Esophagus mucosa (tissue), 1 donor: ENCODE measurements at places on chromosomes 5 and 9. TPM values are rescaled to one million over a fixed set of nuclear protein-coding genes. Genes with fewer than 3 reads are reported as not detected.

The ANGPTL2 gene
- total RNA-seq: 2.1 TPM

The TESK1 gene
- 9.5 TPM for total RNA-seq

The ROPN1L gene
- total RNA-seq: not detected

The TAS2R1 gene
- total RNA-seq: not detected

The SOWAHA gene
- total RNA-seq: 0.04 TPM

The CRB2 gene
- total RNA-seq: not detected

The ECSCR gene
- 5.0 TPM for total RNA-seq

The TERT gene
- total RNA-seq: not detected

The IL5 gene
- not detected for total RNA-seq

The SGCD gene
- total RNA-seq: 0.52 TPM

The HDAC3 gene
- 48.2 TPM for total RNA-seq

DNA sequence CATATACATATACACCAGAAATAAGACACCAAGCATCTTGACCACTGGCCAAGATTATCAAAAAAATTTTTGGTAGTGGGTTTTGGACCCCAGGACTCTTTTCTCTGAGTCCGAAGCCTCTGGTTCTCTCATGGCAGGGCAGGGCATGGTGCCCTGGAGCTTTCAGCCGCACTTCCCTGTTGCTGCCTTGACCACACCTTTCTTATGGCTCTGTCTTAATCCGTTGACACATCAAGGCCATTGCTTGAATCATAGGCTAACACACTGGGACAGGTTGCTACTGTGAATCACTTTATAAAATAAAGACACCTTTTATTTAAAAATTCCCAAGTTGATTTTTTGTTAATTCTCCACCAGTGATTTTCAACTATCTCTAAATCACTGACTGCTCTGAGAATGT lies 45.4 kb upstream of the CAST start:
- ATAC-seq: peak; percentile 92

- no peak for ATAC-seq
Observed at GRCh38 chr5:163815240-163815791, 309.9 kb downstream of the MAT2B start.

DNA sequence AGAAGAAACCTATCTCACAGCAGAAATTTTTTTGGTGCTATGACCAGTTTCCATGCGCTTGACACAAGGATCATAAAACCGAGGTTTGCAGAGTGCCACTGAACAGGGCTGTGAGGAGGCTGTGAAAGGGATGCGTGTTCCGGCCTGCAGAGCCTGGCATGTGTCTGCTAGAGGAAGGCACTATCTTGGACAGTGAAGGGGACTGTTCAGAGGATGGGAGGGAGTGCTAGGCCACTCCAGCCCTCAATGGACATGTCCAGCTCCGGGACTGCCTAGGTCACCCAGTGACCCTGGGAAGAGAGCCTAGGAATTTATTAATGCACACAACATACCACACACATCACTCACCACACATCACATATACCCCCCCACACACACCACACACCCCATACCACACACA lies 275.9 kb downstream of the GADD45G start:
- ATAC-seq: no peak

DNA sequence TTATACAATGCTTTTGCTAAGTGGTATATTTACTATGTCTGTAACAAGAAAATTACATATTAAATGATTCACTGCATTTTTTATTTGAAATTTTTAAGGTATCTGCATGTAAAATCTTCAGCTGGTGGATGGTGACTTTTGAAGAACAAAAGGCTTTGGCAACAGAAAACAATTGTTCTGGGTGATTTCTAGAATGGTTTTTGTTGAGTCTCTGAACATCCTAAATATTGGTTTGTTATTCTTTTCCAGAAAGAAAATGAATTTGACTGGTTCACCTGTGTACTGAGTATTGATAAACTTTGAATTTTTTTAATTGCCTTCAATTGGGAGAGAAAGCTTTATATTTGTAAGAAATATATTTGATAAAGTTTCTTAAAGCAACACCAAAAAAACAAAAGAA lies 35.2 kb downstream of the ERAP1 start:
- no peak for ATAC-seq

- no peak for ATAC-seq
Observed at GRCh38 chr9:16368237-16369087, 502.0 kb downstream of the BNC2 start.

DNA sequence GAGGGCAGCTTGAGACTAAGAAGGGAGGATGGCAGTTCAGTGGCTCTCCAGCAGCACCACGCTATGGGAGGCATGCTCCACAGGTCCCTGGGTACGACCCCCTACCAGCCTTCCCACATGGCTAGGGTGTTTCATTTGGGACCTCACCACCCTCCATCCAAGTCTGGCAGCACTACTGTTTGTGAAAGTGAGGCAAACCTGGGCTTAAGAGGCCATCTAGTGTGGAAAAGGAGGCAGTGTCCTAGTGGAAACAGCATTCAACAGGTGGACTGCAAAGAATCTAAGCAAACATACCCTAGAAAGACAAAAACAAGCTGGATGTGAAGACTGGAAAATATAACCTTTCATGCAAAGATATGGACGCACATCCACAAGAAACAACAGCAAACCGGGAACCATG lies 4.8 kb upstream of the C5orf47 start:
- no peak for ATAC-seq

DNA sequence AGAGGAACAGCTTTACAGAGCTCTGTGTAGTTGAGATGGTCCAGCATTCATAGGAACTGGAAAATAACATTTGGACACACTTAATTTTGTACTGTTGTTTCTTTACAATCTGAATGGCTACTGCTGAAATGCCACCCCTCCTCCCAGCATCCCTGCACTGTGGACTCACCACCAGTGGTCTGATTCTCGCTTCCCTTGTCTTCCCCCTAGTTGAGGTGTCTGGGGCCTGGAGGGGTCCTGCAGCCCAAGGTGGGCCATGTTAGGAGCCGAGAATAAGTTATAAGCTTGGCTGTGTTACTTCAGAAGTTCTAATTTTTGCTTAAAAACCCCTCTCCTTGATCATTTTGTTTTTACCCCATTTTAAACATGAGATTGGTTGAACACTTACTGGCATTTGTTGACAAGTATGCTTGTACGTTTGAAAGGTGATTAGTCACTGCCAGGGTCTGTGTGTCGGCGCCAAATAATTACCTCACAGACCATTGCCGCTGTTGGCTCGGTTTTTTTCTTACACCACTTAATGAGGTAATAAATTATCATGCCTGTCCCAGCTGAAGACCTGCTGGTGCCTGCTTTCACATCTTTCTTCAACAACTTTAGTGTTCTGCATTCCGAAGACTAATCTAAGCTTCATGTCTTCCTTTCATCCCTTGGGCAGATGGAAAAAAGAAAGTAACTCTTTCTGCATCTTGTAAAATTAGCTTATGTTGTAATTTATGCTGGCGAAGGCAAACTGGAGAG lies 65.8 kb downstream of the MCCC2 start:
- ATAC-seq: peak; percentile 28

DNA sequence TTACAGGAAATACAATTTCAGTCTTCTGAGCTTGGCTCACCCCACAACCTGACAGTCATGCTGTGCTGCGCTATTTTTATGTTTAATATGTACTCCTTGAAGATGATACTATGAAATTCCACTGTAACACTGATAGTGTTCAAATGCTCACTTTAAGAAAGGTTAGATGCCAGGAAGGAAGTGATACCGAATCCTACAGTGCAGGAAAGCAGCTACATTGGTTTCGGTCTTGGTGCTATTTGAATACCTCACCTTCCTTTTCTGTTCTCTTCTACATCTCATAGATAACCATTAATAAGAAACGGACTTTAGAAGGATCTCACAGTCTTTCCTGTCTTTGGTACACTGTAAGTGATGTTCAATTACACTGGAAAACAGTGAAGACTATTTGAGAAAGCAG lies 117.6 kb downstream of the SEMA5A start:
- ATAC-seq: no peak

DNA sequence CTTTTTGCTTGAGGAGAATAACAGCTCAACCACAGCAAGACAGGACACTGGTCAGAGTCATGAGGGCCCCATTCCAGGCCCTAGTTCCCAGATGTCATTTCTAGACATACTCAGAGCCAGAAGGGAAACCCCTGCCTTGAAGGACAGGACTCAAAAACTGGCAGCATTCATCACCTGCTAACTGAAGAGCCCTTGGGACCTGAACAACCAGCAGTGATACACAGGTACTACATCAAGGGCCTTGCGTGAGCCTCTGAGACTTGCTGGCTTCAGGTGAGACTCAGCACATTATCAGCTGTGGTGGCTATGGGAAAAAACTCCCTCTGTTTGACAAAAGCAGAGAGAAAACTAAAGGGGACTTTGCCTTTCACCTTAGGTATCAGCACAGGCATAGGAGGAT lies 22.6 kb downstream of the TMEM267 start:
- ATAC-seq: no peak

GRCh38 chr9:123344192-123344949 lies 11.6 kb upstream of the CRB2 start:
- peak; percentile 2 for ATAC-seq

GRCh38 chr9:98502976-98503325 lies 205.8 kb downstream of the GABBR2 start:
- no peak for ATAC-seq

DNA sequence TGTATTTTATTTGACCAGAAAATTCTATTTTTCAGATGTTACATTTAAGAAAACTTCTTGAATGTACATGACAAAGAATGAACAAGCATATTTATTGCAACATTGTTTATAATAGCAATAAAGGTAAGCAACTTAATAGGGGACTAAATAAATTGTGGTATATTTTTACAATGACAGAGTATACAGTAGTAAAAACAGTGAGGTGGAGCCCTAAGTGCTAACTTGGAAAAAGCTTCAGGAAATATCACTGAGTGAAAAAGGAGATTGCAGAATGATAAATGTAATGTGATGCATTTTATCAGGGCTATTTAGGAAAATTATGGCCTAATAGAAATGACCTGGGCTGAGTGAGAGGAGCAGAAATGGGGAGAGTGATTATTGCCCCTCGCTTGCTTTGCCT lies 56.5 kb upstream of the SEMA6A start:
- no peak for ATAC-seq

DNA sequence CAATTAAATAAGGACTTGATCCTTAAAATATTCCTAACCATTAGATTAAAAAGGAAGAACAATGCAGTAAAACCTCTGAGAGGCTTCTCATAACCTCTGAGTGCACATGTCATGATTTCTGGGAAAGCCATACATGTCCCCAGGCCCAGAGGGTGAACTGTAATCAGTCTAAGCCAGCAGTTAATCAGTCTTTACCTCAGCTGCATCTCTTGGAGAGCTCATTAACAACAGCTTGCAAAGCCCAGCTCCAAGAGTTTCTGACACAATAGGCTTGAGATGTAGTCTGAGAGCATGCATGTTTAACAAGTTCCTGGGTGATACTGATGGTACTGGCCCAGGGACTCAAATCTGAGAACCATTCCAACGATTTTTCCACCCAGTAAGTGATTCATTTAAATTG lies 392.1 kb downstream of the DNAH5 start:
- no peak for ATAC-seq

- ATAC-seq: no peak
Observed at GRCh38 chr5:177445052-177445916, 1.3 kb upstream of the PRR7 start.

GRCh38 chr5:123215929-123216702 lies 127.1 kb downstream of the PRDM6 start:
- ATAC-seq: no peak

DNA sequence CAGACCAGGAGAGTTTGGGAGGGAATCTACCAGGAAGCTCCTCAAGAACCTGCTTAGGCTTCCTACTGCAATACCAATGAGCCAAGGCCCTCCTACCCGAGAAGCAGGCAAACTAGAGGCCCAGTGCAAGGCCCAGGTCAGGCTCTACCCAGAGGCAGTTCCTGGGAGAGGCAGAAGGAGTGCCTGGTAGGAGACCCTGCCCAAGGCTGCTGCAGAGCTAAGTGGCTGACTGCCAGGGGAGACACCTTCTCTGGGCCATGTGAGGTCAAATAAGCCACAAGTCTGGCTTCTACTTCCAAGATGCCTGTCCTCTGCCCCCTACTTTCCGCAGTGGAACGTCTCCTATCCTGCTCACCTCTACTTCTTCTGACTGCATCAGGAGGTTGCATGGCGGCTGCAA lies 17.8 kb downstream of the ACSL6 start:
- no peak for ATAC-seq

GRCh38 chr5:66945389-66946349 lies 250.9 kb downstream of the CD180 start:
- ATAC-seq: peak; percentile 44

DNA sequence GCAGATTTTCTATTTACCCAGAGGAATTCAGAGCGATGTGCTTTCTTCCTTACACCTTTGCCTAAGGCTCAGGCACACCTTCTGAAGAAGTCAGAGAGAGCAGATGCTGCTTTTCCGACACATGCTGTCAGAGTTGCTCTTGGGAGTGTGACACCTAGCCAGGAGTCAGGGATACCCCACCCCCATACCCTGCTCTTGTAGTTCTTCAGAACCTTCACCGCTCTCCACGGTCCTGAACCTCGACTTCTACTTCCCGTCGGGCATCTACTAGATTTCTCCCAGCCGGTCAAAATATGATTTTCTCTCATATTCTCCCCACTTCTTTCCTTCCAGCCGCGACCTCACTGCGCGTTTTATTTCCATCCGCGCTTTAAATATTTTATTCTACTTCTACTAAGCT lies 1.7 kb downstream of the GRIN3A start:
- ATAC-seq: no peak

GRCh38 chr5:154842689-154843530 lies 7.5 kb downstream of the FAXDC2 start:
- no peak for ATAC-seq

DNA sequence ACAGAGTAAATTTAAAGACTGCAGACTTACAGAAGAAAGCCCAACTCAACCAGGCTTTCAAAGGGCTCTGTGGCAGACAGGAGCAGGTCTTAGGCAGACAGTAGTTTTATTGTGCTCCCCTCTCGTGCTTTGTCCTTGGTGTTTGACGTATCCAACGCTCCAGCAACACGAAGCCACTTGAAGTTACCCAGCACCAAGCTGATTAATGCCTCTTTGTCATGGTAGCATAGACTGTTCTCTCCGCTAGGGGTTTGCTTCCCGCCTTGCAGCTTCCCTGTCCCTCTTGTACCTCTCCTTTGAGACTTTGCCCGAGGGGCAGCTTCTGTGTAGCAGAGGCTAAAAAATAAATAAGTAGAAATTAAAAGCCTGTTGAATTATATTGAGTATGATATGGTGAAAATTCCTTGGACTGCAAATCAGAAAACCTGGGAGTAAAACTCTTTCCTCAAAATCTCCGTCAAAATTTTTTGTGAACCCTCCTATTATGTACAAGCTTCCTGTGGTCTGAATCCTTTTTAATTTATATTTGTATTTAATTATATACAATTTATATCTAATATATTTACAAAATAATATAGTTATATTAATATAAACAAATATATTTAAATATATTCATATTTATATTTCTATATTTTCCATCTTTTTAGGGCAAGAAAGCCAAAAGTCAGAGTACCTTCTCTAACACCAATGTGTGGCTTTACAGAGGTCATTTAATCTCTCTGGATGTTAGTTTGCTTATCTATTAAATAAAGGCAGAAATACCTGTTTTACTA lies 405.4 kb downstream of the DMAC1 start:
- no peak for ATAC-seq

DNA sequence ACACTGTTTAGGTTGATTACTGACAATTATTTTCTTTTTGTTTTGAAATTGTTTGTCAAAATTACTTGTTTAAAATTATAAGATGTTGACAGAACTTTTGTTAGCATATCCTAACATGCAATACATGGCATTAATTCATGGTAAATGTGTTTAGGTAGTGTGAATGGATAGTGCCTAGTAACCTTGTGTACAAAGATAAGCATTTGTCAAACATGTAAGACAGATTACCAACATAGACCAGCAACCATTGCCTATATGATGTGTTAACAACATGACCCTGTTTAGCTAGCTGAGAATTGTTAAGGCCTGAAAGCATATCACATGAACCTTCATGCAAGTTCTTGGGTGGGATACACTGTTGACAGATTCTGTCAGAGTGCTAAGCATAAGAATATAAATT lies 13.4 kb downstream of the MAN2A1 start:
- ATAC-seq: no peak
